ENCODE measurements at places on chromosomes 7 and 10.

- no peak for DNase-seq
These were observed 171.5 kb upstream of the CDCA7L start for GRCh38 chr7:22117222-22117621.

DNA sequence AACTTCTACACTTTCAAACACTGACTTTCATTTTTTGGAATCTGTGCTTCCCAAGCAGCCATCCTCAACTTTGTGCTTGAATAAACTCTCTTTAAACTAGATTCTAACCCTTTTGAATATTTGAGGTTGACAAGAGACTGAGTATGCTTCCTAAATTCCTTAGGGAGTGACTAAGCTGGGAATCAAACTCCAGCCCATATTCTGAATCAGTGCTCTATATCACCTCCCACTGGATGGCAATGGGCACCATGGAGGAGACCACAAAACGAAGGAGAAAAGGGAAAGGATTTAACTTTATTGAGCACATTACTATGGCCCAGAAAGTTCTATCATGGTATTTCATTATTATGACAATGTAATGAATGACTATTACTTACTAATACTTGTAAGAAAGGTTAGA, 17.2 kb upstream of the SLC26A4 start:
- DNase-seq: no peak

DNA sequence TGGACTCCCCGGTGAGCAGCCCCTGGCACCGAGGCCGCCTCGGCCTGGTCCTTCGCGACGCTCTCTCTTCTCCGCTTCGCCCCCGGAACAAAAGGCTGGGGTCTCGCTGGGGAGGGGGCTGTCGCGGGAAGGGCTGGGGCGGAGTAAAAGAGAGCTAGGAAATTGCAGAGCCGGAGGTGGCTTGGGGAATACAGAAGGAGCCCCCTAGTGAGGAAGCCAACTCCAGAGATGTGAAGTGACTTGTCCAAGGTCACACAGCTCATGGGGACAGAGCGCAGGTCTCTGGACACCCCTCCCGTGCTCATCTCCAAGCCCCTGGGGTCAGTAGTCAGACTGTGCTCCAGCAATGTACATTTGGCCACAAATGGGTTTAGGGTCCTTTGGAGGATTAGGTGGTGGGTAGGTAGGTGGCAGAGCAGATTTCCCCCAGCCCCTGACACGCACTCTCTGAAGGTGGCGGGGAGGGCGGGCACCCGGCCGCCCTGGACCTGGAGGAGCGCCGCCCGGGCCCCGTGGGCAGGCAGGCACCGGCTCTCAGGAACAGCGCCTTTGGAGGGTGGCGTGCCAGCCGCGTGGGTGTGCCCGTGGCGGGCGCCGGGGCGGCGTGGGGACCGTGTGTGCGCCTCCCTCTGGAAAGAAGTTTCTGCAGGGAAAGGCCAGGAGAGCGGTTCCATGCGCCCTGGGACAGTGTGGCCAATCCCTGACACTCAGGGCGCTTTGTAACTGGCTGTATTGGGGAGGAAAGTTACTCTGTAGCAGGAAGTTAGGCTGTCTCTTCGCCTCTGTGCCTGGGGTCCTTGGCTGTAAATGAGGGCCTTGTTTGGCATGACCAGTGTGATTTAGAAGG, 910 bp downstream of the WIPF3 start:
- DNase-seq: no peak

DNA sequence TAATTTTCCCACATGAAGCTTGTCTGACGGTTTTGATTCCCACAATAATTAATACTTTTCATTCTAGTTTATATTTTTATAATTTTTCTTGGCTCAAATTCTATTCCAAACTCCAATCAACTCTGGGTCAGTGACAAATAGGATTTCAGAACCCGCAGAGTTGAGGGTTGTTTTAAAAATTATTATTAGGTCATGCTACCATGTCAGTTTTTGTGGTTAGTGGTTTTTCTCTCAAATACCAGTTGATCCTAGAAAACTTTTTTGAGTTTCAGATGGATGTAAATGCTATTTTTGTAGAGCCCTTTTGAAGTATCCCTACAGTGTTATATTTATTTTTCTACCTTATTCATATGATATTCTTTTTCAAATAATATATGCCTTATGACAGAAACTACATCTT, 237.4 kb downstream of the SEMA3D start:
- no peak for DNase-seq

DNA sequence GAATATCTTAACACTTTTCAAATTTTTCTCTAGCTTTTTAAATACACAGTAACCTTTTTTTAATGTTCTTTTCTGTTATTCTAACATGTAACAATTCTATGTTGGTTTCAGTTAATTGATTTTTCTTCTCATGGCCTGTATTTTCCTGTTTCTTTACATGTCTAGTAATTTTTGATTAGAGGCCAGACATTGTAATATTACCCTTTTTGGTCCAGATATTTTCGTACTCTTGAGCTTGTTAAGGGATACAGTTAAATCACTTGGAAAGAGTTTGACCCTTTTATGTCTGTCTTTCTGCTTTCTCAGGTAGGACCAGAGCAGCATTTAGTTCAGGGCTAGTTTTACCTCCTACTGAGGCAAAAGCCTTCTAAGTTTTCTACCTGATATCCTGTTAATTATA, 45.0 kb downstream of the BICC1 start:
- no peak for DNase-seq

GRCh38 chr10:51602326-51602725, 97.1 kb downstream of the CSTF2T start:
- DNase-seq: no peak

DNA sequence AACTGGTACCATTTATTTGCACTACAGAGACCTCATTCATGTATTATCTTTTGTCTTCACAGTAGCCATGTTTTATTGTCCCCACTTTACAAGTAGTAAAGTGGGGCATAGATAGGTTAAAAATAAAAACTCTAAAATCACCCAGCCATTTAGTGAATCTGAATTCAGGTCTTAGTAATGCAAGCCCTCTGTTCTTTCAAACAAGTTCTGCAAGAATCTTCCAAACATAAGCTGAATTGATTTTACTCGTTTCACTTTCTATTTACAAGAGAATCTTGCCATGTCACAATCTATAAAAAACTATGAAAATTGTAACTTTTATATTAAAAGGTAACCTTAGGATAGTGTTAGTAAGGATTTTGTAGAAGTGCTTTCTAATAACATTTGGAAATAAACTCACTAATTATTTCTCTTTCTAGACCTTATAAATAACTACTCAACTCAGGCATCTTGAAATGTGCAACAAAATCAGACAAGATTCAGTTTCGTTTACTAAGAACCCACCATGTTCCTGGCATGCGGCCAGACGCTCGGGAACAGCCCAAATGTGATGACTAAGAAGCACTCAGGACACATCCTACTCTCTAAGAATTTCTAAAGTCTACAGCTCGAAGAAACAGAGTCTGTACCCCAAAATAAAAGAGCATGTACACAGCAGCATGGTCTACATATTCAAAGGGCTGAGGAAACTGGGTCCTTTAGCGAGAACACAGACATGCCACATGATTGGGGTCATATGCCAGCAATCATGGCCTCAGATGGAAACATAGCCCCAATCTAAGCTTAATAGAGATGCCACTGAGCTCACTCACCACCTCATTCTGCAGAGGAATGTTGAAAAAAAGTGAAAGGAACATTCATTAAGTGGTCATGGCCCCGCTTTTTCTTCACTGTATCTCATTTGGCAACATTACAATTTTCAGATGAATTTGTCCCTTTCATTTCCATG, 167.6 kb downstream of the AMPH start:
- DNase-seq: peak; percentile 74

DNA sequence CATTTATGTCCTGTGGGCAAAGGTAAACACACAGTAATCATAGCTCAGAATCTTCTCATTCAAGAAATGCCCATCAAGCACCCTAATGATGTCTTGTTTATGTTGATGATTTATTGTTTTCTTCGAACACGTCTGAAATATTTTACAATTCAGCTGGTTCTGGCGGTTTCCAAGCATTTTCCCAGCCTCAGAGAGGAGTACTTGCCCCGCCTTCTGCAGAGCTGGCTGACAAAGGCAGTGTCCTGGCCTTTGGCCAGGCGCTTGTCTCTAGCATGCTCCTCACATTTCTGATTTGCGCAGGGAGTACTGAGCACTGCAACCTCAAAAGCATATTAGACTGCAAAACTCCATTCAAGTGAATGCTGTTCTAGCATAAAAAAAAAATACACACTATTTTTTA, 314.2 kb upstream of the GNAI1 start:
- no peak for DNase-seq

DNA sequence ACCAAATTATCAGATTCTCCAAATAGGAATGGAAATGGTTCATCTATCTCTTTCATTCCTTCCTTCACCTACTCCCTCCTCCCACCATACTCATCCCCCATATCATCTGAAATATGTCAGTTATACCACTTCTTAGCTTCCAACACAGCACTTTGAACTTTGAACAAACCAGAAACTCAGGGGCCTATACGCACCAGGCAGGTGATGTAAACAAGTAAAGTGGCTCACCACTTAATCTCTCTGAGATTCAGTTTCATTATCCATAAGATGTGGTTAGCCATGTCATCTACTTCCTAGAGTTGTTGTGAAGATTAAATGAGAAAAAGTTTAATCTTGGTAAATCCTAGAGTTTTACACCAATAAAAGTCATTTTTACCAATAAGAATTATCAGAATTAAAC, 65.9 kb upstream of the LRRN3 start:
- DNase-seq: peak; percentile 43

DNA sequence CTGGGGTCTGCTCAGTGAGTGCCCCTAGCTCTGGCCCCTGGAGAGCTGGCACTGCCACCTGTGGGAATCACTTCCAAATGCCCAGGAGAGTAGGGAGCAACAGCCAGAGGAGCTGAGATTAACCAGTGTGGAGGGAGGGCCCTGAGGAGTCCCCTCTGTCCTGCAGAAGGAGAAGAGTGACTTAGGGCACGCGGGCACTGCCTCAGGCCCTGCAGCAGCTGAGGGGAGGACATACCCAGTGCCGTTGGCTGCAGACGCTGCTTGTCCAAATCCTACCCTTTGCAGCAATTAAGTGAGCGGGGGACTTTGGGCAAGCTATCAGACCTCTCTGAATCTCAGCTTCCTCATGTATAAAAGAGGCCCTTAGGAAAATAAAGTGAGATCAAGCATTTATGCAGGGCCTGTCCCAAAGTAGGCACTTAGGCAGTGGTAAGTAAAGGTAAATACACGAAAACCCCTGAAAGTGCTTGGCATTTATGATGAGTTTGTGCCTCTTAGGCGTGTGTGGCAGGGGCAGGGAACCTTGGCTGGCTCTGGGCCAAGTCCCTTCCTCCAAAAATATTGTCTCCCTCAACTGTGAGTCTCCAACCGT, 16.9 kb downstream of the PRF1 start:
- DNase-seq: no peak

GRCh38 chr7:47568547-47568946, 13.4 kb downstream of the TNS3 start:
- DNase-seq: peak; percentile 4

DNA sequence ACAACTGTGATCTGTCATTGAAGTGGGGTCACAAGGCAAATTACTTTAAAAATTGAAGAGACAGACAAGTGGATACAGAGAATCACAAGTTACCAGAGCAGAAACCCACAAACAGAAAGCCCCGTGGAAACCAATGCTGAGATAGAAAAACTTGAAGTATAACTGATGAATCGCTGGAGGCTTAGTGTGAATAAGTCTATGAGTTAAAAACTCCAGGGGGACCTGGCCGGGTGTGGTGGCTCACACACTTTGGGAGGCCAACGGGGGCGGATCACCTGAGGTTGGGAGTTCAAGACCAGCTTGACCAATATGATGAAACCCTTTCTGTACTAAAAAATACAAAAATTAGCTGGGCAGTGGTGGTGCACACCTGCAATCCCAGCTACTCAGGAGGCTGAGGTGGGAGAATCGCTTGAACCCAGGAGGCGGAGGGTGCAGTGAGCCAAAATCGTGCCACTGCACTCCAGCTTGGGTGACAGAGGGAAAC, 69.7 kb upstream of the ZNRF2 start:
- no peak for DNase-seq

DNA sequence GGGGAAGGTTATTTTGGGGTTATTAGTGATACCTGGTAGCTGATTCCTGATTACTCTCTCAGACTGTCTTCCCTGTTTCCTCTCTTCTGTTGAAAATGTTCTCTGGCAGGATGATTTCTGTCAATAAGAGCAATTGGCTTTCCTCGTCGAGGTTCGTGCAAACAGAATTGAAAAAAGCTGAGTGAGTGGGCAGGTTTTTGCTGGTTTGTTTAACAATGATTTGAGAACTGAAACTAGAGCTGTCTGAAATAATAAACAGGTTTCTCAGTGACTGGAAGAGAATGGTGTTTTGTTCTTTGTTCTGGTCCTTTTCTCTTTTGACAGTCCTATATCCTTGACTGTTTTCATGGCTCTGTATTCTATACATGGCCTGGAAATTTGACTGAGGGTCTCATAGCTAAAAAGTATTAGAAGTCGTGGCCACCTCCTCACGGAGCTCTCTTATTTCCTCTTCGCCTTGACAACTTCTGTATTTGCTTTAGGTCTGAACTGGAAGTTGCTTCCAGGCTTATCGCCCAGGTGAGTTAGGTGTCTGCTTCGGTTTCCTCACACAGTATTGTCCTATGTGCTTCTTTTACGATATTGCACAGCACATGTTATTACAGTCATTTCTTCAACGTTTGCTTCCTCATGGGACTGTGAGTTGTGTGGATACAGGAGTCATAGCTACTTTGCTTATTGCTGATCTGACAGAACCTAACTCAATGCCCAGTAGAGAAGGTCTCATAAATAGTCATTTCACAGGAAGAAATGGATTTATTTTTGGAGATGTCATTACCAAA, 403.6 kb downstream of the NRG3 start:
- DNase-seq: no peak

DNA sequence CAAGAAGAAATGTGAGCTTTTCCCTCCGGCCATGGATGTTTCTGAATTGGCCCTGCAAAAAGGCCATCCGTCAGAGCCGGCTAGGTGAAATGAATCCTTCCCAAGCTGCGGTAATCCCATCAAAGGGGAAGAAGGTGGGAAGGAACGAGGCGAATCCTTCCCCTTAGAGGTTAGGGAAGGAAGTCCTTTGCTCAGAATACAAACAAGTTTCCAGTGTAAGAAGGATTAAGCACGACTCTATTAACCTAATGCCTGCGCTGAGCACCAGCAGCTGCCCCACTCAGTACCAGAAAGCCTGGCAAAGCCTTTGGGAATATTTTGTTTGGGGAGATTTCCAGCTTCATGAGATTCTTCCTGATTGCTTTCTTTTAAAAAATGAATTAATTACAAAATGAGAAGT, 42.8 kb downstream of the CLRN3 start:
- DNase-seq: no peak

DNA sequence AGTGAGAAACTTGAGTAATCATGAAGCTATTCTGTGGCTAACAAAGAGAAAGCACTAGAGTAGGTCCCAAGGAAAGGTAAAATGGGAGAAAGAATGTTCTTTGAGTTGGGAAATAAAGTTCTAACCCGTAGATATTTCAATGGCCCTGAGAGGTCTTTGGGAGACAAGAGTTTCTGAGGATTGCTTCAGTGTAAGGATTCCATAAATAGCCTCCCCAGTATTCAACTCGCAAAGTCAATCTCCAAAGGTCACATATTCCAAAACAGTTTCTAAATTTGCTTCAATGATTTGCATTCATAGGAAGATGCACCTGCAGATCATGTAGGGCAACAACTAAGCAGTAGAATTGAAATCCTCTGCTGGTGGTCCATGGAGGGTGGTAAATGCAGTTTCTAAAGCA, 238.5 kb downstream of the TMEM178B start:
- no peak for DNase-seq

- no peak for DNase-seq
These were observed 146.7 kb downstream of the GPR37 start for GRCh38 chr7:124618871-124619270.
